ENCODE measurements at places on chromosomes 1 and 21. TPM values are rescaled to one million over a fixed set of nuclear protein-coding genes. Genes with fewer than 3 reads are reported as not detected.

The SPATA21 gene
- total RNA-seq = not detected

The VPS45 gene
- total RNA-seq = 34.8 TPM

The C4BPB gene
- total RNA-seq = not detected

DNA sequence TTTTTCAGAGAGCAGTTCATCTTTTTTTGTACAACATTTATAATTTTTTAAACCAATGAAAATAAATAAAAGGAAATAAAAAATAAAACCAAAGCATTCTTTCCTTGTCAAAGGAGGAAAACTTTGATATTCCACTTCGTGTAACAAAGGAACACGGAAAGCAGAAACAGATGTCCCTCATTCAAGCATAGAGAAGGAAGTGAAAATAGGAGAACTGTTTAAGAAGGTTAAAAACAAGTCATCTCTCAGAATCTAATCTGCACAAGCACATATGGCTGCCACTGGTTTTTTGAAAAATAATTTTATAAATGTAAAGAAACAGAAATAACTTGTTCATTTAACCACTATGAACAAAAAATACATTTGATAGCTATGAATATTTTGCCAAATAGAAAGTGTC is 35.9 kb upstream of the ZNF644 start:
- no peak for DNase-seq
- no peaks in the 10 kb centered on the region for H3K36me3 ChIP-seq
- no peaks in the 10 kb centered on the region for H3K27me3 ChIP-seq
- no peak overlapping the region for H3K27ac ChIP-seq
- no peak overlapping the region for H3K4me3 ChIP-seq

- peak overlapping the region; percentile 4 for H3K27ac ChIP-seq
- H3K36me3 ChIP-seq = no peaks in the 10 kb centered on the region
- no peaks in the 10 kb centered on the region for H3K27me3 ChIP-seq
- no peak for DNase-seq
- H3K4me3 ChIP-seq = no peak overlapping the region
Observed at GRCh38 chr1:191839891-191840290, 318.4 kb upstream of the RGS18 start.

DNA sequence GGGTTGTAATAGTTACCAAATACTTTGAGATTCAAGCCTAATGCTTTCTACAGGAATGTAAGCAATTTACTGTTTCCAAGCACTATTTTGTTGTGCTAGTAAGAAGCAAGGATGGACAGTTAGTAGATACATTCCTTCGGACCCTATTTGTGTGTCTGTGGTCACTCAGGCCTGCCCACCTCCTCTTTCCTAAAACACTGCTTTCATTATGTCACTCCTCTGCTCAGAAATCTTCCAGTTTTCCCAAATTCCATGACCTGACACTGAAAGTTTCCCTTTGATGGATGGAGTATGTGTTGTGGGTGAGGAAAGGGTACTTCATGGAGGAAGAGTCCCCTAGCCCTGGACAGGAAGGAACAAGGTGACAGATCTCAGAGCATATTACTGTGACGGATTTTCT is 141.1 kb downstream of the DISP1 start:
- H3K36me3 ChIP-seq = no peaks in the 10 kb centered on the region
- peaks cover 44% of the 10 kb centered on the region for H3K4me1 ChIP-seq
- no peak for DNase-seq
- no peaks in the 10 kb centered on the region for H3K27me3 ChIP-seq
- H3K4me3 ChIP-seq = no peak overlapping the region
